ENCODE measurements at places on chromosomes 12 and 14.

DNA sequence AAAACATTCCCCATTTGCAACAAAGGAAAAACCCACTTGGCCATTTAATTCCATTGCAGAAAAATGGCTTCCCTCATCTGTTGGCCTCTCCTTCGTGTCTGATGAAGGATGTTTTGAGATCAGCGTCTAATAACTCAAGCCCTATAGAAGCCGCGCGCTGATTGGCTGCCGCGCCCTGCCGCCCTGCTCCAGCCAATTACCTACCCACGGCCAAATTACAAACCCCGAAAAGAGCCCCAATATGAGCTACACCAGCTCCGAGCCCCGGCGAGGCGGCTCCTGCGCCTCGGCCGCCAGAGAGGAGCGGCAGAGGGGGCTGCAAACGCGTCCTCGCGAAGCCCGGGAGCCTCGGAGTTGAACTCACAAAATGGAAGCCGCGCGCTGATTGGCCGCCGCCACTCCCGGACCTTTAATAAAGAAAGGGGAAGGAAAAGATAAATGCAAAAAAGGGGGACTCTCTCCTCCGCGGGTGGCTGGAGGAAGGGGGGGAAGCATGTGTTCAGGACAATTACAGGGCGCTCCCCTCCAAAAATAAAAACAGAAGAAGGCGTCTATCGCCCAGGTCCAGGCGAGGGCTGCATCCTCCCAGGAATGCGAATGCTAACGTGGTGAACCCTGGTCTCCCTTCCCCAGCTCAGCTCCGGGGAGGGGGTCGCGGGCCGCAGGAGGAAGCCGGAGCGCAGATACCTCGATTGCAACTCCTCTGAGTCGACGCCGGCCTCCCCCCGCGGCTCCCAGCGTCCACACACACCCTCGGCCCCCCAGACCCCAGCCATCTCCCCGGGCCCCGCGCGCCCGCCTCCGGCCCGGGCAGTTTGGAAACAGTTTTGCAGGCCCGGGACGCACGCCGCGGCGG lies 738 bp upstream of the SETD1B start:
- peak; percentile 84 for DNase-seq

DNA sequence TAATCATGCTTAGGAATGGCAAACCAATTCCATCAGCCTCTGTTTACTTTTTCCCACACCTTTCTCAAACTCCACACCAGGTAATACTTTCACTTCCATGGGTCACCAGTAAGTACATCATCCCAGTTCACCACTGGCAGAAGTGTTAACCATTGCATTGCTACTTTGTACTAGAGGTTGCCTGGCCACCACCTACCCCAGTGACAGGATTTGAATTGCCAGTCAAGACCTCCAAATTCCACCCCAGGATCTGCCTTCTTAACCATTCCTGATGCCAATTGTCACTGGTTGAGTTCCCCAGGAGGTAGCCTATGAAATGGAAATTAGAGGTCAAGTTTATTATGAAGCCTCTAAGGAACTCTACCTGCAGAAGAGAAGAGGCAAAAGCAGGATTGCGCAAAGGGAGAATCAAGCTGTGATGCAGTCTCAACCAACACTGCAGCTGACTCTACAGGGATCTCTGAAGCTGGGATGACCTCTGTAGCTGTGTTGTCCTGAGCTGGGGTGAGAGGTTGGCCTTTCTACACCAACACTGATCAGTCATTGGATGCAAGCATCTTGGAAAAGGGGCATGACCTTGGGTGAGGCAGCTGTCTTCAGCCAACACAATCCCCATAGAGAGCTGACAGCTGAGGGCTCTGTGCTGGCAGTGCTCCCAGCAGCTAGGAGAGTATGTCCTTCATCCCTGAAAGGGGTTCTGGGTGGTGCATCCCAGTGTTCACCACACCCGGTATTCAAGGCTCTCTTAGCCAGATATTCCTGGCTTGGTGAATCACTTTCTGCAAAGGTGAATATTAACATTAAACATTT lies 37.0 kb upstream of the HMGA2 start:
- no peak for DNase-seq

GRCh38 chr14:63436286-63437098 lies 106.7 kb downstream of the PPP2R5E start:
- DNase-seq, result no peak

GRCh38 chr14:71400871-71401321 lies 493.6 kb downstream of the PCNX1 start:
- DNase-seq, result no peak

DNA sequence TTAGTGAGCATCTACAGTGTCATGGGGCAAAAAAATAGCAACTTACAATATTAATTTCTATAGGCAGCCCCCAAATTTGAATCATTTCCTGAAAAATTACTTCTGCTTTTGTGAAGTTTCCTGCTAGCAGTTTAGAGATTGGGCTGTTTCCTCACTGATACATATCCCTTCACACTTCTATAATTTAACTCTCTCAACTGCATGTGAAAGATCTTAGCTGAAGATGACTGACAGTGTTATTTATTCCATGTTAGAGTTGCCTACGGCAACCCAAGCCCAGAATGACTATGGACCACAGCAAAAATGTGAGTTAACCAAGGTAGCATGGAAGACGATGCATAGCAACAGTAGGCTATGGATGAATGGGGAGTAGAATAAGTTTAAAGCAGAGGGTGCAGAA lies at the start of gene KLRG1:
Gene KLRG1 (plus strand): TSS at position 134 of the 400 bp plus-strand sequence. CDS start 90 bp downstream, at position 224.
- no peak for DNase-seq

DNA sequence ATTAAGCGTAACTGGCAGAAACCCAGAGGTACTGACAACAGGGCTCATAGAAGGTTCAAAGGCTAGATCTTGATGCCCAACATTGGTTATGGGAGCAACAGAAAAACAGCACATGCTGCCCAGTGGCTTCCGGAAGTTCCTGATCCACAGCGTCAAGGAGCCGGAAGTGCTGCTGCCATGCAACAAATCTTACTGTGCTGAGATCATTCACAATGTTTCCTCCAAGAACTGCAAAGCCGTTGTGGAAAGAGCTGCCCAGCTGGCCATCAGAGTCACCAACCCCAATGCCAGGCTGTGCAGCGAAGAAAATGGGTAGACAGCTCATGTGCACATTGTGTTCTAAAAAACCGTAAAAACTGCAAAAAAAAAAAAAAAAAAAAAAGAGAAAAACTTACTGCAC lies 192.3 kb downstream of the MON2 start:
- no peak for DNase-seq

DNA sequence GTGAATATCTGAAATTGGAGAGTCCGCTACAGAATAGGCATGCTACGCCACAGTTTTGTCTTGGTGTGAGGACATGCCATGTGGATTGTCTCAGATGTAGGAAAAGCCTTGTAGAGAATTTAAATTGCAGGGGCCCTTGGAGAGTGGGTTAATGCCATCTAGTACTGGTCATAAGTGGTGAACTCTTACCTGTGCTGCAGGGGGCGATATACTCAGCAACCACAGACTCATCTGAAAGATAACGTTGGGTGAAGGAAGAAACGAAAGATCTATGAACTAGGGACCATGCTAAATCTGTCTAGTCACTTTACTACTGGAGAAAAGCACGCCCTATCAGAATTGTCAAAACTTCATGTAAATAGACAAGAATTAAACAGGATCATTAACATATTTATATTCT lies 33.7 kb upstream of the A2M start:
- DNase-seq, result no peak

GRCh38 chr14:83611491-83611890 lies 1918.5 kb upstream of the FLRT2 start:
- no peak for DNase-seq

DNA sequence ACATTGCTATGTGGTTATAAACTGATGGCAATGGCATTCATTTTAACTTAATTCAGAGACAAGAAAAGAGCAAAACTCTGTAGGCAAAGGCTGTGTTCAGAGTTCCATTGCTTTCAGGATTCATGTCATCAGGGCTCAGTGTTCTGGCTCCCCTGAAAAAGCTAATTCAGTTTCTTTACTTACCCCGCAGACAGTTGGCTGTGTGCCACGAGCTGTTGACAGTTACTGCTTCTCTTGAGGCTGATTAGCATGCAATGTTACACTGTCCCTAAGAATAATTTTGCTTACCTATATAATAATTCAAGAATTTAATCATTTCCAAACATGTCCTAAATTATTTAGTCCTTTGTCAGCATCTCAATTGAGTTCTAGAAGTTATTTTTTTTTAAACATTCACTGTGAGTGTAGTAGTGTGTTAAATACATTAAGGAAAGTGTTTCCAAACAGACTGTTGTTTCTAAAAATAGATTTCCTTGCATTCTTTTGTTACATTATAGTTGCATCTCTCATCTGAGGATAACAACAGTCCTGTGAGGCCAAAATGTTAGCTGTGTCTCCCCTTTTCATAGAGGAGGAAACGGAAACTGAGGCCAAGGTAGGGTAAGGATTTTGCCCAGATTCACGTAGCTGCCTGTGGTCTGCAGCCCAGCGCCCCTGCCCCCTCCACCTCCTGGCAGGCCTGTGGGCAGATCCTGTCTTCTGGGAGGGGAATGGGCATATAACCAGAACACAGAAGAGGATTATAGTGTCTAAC lies 98.6 kb downstream of the PELI2 start:
- DNase-seq, result no peak

GRCh38 chr12:99767809-99768208 lies 120.3 kb downstream of the GARIN6 start:
- DNase-seq, result no peak

DNA sequence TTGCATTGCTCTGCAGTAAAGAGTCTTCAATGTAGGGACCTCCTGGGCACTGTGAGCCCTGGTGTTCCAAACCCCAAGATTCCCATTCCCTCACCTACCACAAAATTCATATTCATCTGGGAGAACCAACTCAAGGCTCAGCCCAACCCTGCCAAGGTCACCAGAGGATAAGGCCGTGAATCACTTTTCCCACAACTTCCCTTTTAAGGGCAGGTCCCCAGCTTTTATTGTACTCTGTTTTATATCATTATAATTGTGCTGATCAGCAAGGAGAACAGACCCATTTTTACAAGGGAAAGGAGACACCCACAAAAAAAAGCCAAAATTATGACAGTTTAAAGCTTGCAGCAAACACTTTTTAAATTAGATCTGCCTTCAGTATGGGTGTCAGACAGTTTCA lies 363.0 kb upstream of the FKBP4 start:
- DNase-seq, result no peak

GRCh38 chr12:58640314-58640713 lies 280.0 kb downstream of the LRIG3 start:
- no peak for DNase-seq

DNA sequence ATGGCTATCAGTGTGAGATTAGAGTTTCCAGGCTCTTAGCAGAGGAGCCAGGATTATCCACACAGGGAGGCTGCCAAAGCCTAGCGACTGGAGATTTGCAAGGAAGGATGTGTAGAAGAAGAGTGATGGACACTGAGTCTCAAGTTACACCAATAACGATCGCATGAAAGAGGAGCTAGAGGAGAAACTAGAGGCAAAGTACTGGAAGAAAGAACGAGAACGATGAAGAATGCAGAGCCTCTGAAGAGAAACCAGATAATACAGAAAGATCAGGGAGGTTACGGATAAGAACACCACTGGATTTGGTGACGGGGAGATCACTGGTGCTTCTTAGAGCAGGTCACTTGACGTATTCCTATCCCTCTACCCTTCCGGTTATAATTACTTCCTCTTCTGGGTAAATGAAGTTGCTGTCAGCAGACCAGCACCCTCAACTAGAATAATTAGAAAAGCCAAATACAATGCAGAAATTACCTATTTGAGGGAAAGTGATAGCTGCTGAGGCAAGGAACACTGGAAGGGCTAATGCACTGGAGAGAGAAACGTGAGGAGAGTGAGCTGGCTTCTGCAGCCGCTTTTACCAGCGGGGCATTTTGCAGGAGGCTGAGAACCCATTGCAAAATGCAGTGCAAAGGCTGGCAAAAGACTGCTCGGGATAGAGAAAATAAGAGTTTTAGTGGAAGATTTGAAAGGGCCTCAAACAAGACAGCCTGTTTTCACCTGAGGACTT lies 93.1 kb upstream of the HIF1A start:
- DNase-seq, result no peak

DNA sequence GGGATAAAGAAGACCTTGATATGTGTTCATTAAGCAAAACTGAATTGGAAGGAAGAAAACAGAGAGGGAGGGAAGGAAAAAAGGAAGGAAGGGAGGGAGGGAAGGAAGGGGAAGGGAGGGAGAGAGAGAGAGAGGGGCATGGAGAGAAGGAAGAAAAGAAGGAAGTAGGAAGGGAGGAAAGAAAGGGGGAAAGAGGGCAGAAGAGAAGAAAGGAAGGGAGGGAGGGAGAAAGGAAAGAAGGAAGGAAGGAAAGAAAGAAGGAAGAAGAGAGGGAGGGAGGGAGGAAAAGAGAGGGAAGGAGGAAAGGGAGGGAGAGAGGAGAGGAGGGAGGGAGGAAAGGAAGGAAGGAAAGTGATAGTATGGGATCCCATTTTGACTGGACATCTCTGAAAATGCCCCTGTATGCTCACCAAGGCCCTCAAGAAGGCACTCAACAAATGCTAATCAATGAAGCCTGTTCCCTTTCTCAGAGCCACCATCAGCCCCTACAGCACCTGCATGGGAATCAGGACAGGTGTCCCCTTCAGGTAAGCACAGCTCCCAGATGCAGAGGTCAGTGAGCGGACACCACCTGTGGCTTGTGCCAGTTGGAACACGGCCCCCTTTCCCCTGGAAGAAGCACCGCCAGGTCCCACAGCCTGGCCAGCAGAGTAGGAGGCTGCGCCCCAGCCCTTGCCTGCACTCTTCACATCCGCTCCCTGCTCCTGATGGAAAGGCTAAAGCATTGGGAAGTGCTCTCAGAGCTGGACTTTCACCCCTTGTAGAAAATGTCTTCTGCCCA lies 161.4 kb upstream of the DIO3 start:
- no peak for DNase-seq

DNA sequence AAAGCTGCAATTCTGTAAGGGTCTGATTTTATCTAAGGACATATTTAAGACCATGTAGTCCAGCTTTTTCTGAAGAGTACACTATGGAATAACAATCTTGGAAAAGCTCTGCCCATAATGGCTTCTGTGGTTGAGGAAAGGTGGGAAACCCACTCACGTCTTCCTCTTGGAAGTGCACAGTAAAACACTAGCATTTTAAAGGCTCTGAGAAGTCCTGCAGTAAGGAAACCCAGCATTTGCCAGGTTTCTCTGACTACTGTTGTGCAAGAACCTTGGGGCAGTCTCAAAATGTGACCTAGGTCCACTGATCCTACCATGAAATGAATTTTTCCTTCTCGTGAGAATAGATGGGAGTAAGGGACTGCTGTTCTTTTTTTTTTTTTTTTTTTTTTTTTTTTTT lies 11.9 kb downstream of the MAP1LC3B2 start:
- DNase-seq, result no peak

DNA sequence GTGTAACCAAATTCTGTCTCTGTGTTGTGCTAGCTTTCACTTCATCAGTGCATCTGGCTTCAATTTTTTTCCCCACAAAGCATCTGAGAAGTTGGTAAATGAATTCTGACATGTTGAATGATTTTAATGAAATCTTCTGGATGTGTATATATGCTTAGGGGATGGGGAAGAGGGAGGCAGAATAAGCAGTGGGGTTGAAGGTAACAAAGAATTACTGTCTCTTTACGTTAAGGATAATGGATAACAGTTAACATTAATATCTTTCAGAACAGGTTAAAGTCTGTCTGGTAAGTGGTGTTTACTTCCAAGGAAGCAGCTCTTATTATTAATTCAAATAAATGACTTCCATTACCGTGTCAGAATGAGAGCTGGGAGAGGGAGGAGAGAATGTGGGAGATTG lies 261.7 kb downstream of the ERC1 start:
- DNase-seq, result no peak
